Activated T-cell treated with anti-CD3 and anti-CD28 coated beads, Interleukin-2, amount 50 U/mL, for 24 hours (primary cell): ENCODE measurements at places on chromosomes 6 and 20.
A peak's percentile ranks its signal among the peaks of the same experiment; 100 is the strongest.

- no peak for DNase-seq
These were observed 13.3 kb downstream of the GABBR1 start for GRCh38 chr6:29619578-29620160.

GRCh38 chr6:7604506-7604905 lies 14.5 kb downstream of the SNRNP48 start:
- DNase-seq = no peak

DNA sequence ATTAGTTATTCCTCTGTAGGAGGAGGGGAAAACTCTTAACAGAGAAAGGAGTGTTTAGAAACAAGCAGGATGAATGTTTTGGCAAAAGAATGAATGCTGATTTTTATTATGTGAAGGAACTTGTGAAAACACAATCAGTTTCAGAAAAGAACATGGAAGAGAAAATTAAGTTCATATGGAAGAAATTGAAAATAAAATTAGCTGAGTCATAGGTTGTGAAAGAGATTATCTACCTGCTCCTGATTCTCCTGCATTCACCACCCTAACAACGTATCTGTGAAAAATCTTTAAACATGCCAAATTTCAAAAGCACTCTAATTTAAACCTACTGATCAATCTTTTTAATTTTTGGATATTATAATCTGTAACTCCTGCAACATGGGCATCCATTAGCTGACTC lies 227.3 kb upstream of the RSPO3 start:
- no peak for DNase-seq

DNA sequence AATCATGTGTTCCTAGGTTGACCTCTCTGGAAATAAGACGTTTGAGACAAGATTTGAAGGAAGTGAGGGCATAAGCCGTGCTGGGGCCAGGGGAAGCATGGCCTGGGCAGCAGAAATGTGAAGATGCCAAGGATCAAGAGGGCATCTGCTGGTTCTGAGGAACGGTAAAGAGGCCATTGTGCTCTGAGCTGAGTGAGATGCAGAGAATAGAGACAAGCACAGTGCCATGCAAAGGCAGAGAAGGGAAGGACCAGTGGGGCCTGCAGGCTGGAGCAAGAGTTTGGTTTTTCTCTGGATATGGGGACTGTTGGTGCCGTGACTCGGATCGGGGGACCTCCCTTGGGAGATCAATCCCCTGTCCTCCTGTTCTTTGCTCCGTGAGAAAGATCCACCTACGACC lies 50.8 kb downstream of the SMPDL3A start:
- DNase-seq = no peak

DNA sequence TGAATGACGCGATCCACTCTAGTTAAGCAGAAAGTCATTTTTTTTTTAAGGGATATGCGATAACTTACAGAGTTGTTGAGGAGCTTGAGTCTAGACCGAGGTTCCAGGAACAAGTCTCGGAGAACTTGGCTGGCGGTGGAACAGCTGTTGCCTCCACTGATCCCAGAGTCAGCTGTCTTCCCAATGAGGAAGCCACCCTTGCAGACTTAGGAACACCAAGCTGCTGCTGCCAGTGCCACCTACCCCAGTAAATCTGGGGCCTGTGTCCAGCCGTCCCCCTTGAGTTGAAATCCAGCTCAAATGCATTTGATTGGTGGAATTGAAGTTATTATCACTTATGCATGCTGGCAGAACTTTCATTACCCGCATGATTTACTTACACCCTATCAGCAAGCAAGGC lies 6.7 kb downstream of the PFDN4 start:
- no peak for DNase-seq

- peak; percentile 87 for DNase-seq
These were observed 58.5 kb downstream of the PREX1 start for GRCh38 chr20:48769069-48769983.

- DNase-seq = no peak
These were observed 1.1 kb downstream of the CCDC170 start for GRCh38 chr6:151494936-151495320.

DNA sequence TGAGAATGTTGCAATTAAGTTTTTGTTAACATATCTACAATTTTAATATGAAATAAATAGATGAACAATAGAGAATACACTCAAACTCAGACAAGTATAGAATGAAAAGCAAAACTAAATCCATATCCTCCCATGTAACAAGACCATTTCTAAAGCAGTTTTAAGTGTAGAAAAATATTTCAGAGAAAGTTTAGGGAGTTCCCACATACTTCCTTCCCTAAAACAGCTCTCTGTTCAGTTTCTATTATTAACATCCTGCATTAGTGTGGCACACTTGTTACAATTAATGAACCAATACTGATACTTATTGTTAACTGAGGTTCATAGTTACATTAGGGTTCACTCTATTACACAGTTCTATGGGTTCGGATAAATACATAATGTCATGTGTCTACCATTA lies 38.4 kb downstream of the HLA-DRB5 start:
- no peak for DNase-seq

GRCh38 chr6:50884364-50884763 lies 65.7 kb downstream of the TFAP2B start:
- no peak for DNase-seq

- DNase-seq = no peak
These were observed 48.4 kb downstream of the ZC2HC1B start for GRCh38 chr6:143912671-143913070.

DNA sequence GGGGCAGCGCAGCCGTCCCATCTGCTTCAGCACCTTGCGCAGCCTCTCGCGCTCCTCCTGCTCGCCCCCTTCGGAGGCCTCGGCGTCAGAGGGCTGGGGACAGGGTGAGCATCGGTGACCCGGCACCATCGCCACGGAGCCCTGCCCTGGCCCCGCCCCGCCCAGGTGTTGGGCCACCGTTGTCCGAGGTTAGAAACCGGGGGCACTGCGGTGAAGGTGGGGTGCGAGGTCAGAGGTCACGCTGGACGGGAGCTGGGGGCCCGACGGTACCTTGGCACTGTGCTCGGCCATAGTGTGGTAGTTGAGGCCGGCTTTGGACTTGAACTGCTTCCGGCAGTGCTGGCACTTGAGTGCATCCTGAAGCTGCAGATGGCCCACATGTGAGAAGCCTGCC lies 6.4 kb downstream of the ZNF512B start:
- no peak for DNase-seq

DNA sequence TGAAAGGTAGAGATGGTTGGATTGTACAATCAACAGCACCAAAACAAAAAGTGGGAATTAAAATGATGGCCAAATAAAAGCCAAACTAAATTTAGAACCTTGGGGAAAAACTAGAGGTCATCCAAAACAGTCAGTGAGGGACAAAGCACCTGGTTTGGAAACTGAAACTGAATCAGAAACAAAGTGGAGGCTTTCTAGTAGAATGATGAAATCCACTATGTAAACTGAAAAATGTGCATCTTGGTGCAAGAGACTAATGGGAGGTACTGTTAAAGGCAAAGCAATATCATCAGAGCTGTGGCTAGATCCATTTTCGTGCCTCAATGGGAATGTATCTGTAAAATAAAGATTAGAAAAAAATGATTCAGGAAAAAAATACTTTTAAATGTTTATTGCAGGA lies 380.0 kb upstream of the GJE1 start:
- DNase-seq = no peak

DNA sequence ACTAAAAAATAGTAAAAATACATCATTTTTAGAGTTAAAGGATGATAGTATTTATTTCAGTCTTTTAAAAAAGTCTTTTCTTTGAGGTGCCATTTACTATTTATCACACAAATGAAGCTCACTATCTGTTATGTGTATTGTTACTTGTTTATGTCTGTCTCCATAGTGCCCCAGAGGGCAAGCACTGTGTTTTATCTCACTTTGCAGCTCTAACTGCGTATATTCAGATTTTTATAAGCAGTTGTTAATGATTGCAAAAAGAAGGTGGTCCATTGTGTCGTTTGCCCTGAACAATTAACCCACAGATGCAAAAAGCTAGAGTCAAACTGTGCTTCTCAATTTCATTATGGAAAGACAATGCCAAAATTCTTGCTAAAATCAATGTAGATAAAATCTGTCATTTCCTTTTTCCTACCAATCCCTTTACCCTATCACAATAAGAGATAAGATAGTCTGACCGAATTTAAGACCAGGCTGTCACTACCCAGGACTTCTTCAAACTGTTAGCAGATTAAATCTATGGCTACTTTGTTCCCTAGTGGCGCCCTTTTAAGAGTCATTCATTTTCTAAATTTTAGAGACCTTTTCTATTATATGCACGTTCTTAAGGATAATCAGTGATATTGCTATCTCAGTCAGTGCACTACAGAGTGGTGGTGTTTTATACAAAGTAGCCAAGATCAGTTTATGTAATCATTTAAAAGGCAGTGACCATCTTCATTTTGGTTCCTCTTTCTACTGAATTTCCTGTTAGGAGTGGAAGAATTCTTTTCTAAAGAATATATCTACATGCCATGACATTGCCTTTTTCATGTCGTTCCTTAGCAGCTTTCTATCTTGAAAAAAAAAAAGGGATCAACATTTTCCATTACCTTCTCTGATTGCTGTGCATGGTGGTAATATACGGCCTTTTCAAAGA lies 133.1 kb upstream of the PRDM1 start:
- DNase-seq = no peak

DNA sequence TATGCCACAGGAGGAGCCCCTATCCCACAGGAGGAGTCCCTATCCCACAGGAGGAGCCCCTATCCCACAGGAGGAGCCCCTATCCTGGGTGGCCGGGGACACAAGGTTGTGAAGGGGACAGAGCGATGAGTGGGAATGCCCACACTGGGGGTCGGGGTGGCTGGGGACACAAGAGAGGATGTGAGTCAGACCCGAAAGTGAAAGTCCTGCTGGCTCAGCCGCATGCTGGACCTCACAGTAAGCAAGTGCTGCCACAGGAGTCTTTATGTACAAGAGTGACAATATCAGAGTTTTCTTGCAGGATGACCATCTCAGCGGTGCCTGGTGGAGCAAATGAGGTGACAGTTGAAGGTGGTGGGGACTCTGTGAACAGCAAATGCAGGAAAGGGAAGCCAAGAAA lies 93.7 kb downstream of the PSMB1 start:
- DNase-seq = peak; percentile 39

GRCh38 chr20:54642864-54643667 lies 167.7 kb downstream of the DOK5 start:
- no peak for DNase-seq

- no peak for DNase-seq
These were observed 113.9 kb upstream of the TMEM170B start for GRCh38 chr6:11423667-11424066.

- no peak for DNase-seq
These were observed 11.6 kb downstream of the RBCK1 start for GRCh38 chr20:419556-420165.

DNA sequence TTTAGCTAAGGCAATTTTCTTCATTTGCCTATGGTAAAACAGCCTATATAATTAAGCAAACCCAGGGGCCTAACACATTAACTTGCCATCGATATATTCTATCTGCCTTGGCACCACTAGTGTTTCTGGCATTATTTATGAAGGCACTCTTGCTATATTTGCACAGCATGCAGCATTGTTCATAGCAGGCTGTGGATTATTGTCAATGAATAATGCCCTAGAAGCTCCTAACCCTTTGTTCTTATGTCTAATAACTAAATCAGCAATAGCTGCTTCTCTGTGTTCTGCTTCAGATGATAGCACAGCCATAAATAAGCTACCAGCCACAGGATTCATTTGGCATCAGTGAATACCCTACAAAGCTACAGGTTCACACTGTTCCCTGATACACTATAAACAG lies 254.8 kb upstream of the STXBP5 start:
- DNase-seq = no peak

DNA sequence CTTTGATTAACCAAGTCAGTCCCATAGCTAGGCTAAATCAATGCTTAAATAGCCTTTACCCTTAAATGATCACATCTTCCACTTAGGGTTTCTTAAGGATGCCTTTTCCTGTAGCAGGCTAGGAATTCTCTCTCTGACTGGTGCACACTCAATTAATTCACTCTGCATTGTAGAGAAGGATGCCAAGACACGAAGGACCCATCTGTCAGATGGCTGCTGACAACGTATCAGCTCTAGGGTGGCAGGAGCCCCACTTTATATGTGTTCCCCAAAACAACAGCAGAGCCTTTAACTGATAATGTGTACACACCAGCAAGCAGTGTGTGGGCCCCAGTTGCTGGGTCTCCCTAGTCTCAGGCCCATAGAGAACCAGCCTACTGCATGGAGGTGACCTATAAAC lies 13.3 kb downstream of the GNAS start:
- DNase-seq = no peak

DNA sequence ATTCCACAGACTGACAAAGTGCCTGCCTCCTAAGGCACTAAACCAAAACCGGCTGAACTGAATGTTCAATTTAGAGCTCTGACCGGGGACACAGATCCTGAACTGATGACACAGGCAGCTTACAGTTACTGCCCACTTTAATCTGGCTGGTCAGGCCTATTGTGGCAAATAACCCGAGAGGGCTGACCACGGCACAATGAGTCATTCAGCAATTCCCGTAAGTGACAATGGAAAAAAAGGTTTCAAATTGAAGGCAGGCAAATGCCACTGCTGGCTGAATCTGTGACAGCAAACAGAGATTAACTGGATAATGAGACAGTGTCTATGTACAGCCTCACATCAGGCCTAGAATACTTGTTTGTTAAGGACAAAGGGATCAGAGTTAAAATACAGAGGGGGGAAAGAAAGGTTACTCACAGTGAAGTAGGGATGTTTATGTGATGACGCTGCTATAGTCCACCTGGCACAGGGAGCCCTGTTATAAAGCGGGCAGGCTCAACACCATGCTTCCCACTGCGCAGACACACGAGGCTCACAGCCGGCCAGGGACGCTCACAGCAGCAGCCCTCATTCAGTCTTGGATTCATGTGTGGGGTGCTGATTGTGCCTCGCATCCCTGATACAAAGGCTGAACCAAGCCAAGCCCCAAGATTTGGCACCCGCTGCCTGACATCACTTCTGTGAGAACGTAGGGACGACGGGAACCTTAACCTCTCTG lies 54.4 kb downstream of the RTN4IP1 start:
- DNase-seq = no peak

DNA sequence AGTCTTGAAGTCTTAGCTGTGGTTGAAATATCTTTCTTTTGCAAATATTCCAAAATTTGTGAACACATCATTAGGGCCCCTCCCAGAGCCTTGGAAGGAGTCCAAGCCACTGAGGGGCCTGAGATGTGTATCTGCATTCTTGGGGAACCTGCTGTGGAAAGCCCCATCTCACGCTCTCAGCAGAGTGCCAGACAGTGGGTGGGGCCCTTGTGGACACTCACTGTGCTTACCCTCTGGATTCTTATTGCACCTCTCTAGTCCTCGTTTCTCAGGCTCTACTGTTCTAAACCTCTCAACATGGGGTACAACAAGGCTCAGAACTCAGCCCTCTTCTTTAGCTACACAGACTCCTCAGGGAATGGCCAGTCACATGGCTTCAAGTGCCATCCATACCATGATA lies 416.2 kb upstream of the CDH4 start:
- DNase-seq = no peak

GRCh38 chr20:45016089-45016671 lies 49.9 kb downstream of the STK4 start:
- DNase-seq = no peak
